Stimulated activated effector memory CD8-positive, alpha-beta T cell treated with anti-CD3 and anti-CD28 coated beads, Interleukin-12 subunit alpha, Interleukin-12 subunit beta, amount 100 ng/mL, for 72 hours (primary cell): ENCODE measurements at places on chromosomes 7 and 10.

- DNase-seq: no peak
Measured at GRCh38 chr7:65265933-65266519, 107.6 kb upstream of the ZNF92 start.

DNA sequence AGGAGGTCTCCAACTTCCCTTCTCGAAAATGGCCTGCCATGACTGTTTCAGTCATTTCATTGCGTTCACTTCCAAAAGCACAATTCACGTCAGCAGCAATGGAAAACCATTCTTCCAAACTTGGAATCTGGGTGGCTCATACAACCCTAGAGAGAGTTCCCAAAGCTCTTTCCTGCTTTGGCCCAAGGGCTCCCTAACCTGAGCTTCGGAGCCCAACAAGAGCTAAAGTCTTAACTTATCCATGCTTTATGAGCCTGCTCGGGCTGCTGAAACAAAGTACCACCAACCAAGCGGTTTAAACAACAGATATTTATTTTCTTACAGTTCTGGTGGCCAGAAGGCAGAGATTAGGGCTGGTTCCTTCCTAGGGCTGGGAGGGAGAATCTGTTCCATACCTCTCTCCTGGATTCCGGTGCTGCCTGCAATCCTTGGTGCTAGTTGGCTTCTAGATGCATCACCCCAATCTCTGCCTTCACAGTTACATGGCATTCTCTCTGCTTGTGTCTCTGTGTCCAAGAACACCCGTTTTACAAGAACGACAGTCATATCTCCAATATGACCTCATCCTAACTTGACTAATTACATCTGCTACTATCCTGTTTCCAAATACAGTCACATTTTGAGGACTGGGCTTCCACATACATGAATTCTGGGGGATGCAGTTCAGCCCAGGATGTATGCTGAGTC is 33.5 kb downstream of the CAMK2B start:
- no peak for DNase-seq

- no peak for DNase-seq
Measured at GRCh38 chr7:120732256-120732655, 125.7 kb downstream of the TSPAN12 start.

DNA sequence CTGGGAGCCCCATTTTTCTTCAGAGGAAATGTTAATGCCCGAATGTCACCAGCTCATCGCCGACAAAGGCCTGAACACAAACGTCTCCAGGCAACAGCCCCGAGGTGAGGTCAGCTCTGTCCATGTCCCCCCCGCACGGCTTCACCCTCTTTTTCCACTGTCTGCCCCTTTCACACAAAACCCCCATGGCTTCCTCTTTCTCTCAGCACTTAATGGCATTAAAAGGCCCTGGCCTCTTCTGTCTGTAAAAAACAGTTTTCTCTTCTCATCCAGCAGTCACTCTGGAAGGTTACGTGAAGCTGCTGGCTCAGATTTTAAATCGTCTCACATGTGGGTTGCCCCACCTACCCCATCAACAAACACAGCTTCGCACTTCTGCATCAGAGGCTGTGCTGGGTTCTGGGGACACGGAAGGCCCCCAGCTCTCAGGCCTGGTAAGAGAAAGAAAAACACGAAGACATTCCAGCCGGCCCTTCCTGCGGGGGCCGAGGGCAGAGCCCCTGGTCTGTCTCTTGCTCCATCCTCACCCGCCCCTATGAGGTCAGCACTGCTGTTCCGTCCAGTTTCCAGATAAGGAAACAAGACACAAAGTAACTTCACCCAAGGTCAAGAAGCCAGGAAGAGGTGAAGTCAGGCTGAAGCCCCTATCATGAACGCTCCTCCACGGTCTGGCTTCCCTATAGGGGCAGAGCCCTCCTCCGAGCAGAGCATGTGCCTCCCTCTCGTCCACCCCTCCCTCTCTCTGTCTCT is 91.1 kb upstream of the PDGFA start:
- no peak for DNase-seq

DNA sequence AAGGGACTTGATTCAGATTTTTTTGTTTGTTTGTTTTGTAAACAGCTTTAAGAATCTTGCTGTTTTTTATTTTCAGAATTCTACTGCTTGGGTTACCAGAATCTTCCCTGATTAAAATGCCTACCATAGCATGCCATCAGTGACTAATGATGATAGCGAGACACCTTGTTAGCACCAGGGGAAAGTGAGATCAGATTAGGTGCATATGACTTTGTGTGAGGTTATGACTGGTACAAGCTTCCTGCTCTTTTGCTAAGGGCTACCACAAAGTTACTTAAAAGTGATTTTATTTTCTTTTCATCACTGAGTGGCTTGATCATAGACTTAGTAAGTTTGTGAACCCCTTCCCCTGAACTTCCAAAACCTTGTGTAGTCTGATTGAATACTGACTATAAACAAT is 93.5 kb downstream of the SND1 start:
- no peak for DNase-seq
